ENCODE measurements at places on chromosomes 7 and 10.

DNA sequence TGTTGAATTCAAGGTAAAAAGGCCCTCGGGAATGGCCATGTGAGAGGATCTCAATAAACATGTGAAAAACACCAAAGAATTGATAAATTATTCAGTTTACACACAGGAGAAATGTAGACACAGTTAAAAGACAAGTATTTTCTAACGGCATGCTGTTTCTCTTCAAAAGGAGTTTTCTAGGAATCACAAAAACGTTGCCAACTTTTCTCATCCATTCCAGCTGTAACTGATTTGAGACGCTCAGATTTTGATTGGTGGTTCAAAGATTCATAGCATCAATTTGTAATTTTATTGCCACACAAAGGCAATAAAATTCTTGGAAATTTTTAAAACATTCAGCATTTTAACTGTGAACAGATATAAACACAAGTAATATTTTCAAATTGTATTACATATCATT, 384.9 kb upstream of the PFKP start:
- DNase-seq, result no peak

GRCh38 chr10:106900016-106900652, 264.4 kb downstream of the SORCS1 start:
- no peak for DNase-seq

GRCh38 chr10:51459476-51459875, 239.9 kb downstream of the CSTF2T start:
- no peak for DNase-seq

DNA sequence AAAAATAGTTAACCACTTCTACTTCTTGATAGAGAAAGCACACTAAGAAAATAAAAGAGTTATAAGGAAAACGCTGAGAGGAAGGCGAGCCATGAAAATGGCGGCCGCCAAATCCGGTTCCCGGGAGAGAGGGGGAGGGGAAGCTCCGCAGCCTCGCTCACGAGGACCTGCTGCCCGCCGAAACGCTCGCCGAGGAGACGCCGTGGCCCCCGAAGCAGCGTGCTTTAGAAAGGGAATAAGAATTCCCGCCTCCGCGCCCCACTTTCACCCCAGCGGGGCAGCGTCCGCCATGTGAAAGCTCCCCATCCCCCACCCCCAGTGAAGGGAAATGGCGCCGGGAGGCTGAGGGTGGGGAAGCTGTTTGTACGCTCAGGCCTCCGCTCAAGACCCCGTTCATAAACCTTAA, 505 bp downstream of the HNRNPA2B1 start:
- DNase-seq, result no peak

DNA sequence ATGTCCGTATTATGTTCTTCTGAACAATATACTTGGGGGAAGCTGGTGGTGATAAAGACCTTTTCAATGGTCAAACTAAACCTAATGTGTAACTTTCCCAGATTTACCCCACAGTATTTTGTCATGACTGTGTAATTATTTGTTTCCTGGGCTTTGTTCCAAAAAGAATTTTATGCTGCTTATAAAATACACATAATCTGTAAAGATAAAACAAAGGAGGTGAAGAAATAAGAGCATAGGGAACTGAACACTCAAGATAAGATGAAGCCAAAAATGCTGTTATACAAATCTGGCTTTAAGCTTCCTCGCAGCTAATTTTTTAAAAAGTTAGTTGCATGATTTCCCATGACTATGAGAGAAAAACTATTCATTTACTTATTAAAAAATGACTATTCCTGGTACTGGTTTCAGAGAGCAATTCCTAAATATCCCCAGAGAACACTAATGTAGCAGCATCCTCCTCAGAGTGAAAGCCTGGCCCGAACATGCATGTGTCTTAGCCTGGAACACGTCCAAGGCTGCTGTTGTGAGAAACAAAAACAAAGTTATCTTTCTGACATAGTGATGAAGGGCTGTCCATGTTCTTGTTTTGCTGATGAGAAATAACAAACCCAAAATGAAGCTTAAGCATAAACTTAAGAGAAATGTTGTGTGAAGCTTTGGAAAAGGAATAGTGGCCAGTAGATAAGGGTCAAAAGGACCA, 33.9 kb downstream of the MALSU1 start:
- DNase-seq, result no peak

- no peak for DNase-seq
These were observed 169.1 kb downstream of the EGFR start for GRCh38 chr7:55187701-55188491.
